Suprapubic skin (tissue), 4 donors: ENCODE measurements at places on chromosomes 5 and 9. TPM values are rescaled to one million over a fixed set of nuclear protein-coding genes. Genes with fewer than 3 reads are reported as not detected.

SMIM32 gene
- total RNA-seq = not detected

- no peak for DNase-seq
Measured at GRCh38 chr9:94788570-94789105, 62.1 kb downstream of the AOPEP start.

MEIKIN gene
- not detected for total RNA-seq

PRUNE2 gene
- 16.2 TPM for total RNA-seq

IRX1 gene
- total RNA-seq = 5.4 TPM

GPX3 gene
- 242 TPM for total RNA-seq

- no peak for DNase-seq
Measured at GRCh38 chr9:5813824-5814223, 19.1 kb downstream of the ERMP1 start.

DNA sequence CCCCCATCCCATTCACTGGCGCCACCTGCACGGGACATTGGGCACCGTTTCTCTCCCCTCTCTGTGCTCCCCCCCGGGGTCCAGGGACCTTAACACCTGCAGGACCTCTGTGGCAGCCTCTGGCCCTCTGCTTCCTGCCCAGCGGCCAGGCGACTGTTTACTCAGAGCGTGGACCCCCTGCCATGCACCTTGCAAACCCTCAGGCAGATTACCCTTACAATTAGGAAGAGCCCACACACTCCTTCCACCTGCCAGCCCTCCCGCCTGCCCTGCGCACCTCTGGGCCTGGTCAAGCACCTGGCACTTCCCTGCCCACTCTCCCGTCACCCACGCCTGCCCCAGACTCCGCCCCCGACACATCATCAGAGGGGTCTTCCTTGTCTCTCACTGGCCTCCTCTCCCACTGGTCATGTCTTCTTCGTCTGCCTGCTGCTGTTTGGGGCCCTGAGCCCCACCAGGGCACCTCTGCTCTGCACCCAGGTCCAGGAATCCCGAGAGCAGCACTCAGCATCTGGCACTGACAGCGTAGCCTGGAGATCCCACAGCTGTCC, 281.3 kb upstream of the IRX4 start:
- DNase-seq = peak; percentile 37

ZNF189 gene
- total RNA-seq = 6.1 TPM

GRCh38 chr9:35905912-35906679, at the start of gene HRCT1:
HRCT1 (plus strand) TSS chr9:35906202; CDS start chr9:35906288, 86 bp downstream.
- peak; percentile 96 for DNase-seq

SPATA31C1 gene
- total RNA-seq = not detected

- no peak for DNase-seq
Measured at GRCh38 chr5:133246376-133247150, 194.8 kb downstream of the HSPA4 start.

RASEF gene
- total RNA-seq = 3.9 TPM

PCDHA9 gene
- total RNA-seq = 0.32 TPM

DNA sequence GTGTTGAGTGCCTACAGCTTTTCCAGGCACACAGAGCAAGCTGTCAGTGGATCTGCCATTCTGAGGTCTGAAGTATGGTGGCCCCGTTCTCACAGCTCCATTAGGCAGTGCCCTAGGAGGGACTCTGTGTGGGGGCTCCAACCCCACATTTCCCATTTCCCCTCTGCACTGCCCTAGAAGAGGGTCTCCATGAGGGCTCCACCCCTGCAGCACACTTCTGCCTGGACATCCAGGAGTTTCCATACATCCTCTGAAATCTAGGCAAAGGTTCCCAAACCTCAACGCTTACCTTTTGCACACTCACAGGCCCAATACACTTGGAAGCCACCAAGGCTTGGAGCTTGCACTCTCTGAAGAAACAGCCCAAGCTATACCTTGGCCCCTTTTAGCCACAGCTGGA, 131.3 kb downstream of the DEPDC1B start:
- no peak for DNase-seq

GDNF gene
- 0.23 TPM for total RNA-seq
